ENCODE measurements at places on chromosomes 2 and 18. TPM values are rescaled to one million over a fixed set of nuclear protein-coding genes. Genes with fewer than 3 reads are reported as not detected.

The MAP3K2 gene
- 53.5 TPM for total RNA-seq

The ATG16L1 gene
- 27.4 TPM for total RNA-seq

The TEX51 gene
- not detected for total RNA-seq

The KLHL29 gene
- total RNA-seq: 14.7 TPM

The LINC00305 gene
- not detected for total RNA-seq

The INO80D gene
- total RNA-seq: 7.7 TPM

The HMSD gene
- total RNA-seq: 1.3 TPM

The DYNC2LI1 gene
- total RNA-seq: 17.4 TPM

The RAX gene
- not detected for total RNA-seq

The ABHD3 gene
- total RNA-seq: 8.6 TPM

The COMMD1 gene
- 59.2 TPM for total RNA-seq

The GGCX gene
- total RNA-seq: 51.4 TPM

The RND3 gene
- total RNA-seq: 1,266 TPM

The PNO1 gene
- 13.4 TPM for total RNA-seq

The AP1S3 gene
- 5.8 TPM for total RNA-seq

The ERBB4 gene
- total RNA-seq: not detected

The MGAT4A gene
- not detected for total RNA-seq

The MLPH gene
- 40.6 TPM for total RNA-seq

The KIAA2012 gene
- under 0.01 TPM for total RNA-seq

The RIT2 gene
- total RNA-seq: not detected

The YIPF4 gene
- total RNA-seq: 16.8 TPM

The LIMS2 gene
- total RNA-seq: 28.9 TPM

The HAAO gene
- 1.6 TPM for total RNA-seq

The ANKRD62 gene
- total RNA-seq: not detected

The ELOA2 gene
- not detected for total RNA-seq

The MEP1B gene
- 0.64 TPM for total RNA-seq

The SLC4A3 gene
- total RNA-seq: 5.6 TPM

The INHBB gene
- total RNA-seq: under 0.01 TPM

The ASPRV1 gene
- under 0.01 TPM for total RNA-seq

The RTKN gene
- 17.4 TPM for total RNA-seq

The C2orf15 gene
- total RNA-seq: not detected

The CD207 gene
- total RNA-seq: not detected

The TFCP2L1 gene
- total RNA-seq: not detected

The MC4R gene
- total RNA-seq: not detected

The CPO gene
- not detected for total RNA-seq

The AFF3 gene
- total RNA-seq: 19.4 TPM

The REEP1 gene
- under 0.01 TPM for total RNA-seq

The FAM110C gene
- total RNA-seq: not detected

The CD28 gene
- not detected for total RNA-seq

The UGGT1 gene
- total RNA-seq: 75.1 TPM

The HOXD13 gene
- not detected for total RNA-seq

The IL1R1 gene
- 62.6 TPM for total RNA-seq

The TRAF3IP1 gene
- total RNA-seq: 8.4 TPM

The FAHD2A gene
- total RNA-seq: 26.3 TPM

The RGPD4 gene
- total RNA-seq: not detected

The RAD51AP2 gene
- under 0.01 TPM for total RNA-seq

The ANKRD36 gene
- total RNA-seq: 28.9 TPM

The RGPD8 gene
- 12.6 TPM for total RNA-seq

The SERPINB4 gene
- not detected for total RNA-seq

The SP140 gene
- total RNA-seq: 0.97 TPM

The GKN2 gene
- not detected for total RNA-seq

The RMDN2 gene
- 5.8 TPM for total RNA-seq

The HOXD1 gene
- under 0.01 TPM for total RNA-seq

The RNF25 gene
- total RNA-seq: 38.4 TPM

The GLB1L gene
- total RNA-seq: 15.5 TPM

The TCF23 gene
- not detected for total RNA-seq
